ENCODE measurements at places on chromosomes 2 and 18.

GRCh38 chr2:44596537-44597320, 235.0 kb downstream of the CAMKMT start:
- no peak for DNase-seq

DNA sequence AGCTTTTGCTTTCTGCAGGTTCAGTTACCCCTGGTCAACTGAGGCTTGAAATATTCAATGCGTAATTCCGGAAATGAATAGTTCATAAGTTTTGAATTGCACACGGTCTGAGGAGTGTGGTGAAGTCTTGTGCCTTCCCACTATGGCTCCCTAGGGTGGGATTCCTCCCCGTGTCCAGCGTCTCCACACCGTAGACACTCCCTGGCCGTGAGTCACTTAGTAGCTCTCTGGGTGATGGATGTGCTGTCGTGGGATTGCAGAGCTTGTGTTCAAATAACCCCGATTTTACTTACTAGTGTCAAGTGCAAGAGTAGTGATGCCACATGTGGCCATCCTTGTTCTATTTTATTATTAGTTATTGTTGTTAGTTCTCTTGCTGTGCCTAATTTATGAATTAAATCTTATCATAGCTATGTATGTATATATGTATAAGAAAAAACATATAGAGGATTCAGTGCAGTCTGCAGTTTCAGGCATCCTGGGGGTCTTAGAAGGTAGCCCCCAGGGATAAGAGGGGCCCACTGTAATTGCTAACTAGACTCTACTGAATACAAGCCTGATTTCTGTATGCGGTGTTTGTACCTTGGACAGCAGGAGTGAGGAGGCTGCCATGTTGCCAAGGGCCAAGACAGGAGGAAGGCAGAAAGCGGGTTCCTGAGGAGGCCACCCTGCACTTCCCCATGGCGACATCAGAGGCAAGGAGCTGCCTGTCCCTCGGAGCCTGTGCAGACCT, 47.7 kb upstream of the PDIA6 start:
- no peak for DNase-seq

DNA sequence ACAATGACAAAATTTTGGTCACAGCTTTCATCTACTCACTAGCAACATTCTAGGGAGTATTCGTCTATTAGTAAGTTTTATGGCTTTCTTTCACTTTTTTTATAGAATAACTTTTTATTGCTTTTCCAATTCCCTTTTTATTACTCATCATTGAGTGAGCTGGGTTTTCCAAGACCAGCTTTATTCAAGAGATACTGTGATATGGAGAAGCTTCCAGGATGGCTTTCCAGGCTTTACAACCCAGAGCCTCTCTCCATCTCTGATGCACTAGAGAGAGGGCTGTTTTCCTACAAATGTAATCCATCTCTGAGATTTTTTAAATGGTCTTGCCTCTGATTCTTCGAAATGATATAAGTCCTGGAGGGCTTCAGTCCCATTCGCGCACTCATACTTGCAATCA, 118.3 kb downstream of the LDLRAD4 start:
- no peak for DNase-seq

GRCh38 chr18:49988101-49988500, 174.8 kb upstream of the ACAA2 start:
- peak; percentile 33 for DNase-seq

DNA sequence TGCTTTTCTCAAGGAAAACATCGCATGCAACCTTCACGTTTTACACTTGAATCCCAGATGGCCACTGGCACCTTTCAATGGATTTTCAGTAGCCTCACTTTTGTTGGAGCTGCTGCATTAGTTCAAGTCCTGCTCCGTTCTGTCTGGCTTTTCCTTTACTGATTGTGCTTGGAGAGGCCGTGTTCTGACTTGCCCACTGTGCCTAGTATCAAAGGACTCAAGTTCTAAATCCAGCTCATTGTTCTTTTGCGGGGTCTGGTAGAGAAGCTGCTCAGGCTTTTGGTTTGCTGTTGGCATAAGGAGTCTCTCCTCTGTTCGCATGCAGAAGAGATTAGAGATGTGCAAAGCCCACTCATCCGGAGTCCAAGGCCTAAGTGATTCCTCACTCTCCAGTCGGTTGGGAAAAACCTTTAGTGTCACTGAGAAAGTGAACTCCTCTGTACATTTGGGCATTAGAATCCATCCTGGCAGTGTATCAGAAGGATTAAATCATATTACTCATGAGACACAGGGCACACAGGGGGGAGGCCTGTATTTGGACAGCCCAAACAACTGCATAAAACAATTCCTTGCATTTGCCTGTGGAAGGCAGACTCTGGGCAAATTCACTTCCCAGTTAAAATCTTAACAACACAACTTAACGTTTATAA, 69.7 kb downstream of the NCK2 start:
- DNase-seq: no peak

- no peak for DNase-seq
These were observed 525.4 kb downstream of the PIK3C3 start for GRCh38 chr18:42480441-42480840.

- DNase-seq: no peak
These were observed 134.4 kb downstream of the L3MBTL4 start for GRCh38 chr18:6280211-6280743.

DNA sequence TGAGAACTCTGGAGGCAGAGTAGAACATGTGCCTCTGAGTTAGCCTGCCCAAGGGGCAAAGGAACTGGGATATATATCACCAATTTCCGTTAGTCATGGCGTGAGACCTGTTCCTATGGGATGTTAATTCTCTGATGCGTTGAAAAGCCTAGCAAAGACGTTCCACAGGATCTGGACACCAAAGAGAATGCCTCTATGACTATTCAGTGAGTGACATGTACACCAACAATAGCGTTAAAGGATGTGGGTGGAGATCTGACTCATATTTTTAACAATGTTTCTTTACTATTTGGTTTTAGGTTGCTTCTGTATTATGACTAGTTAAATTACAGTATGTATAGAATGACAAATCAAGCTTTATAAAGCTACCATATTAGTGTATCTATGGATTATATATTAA, 320.9 kb upstream of the MC4R start:
- no peak for DNase-seq

Data from cerebellum (tissue), 4 donors.